ENCODE measurements at places on chromosomes 4 and X.

DNA sequence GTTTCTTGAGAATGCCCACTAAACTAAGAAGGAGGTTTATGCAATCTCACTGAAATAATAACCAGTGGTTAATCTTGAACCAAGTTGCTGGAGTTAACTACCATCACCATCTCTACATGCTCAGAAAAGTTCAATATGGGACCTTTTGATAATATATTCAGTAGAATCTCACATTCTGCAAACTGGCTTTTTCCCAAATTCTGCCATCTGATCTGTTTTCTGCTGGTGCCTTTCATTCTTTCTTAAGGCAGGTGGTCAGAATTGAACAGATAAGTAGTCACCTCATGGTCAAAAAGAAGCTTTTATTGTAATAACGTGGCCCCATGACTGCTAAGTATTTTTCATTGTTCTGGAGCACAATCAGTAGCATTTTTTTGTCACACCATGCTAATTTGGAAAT is 229.0 kb upstream of the GK2 start:
- DNase-seq = no peak

- DNase-seq = no peak
Measured at GRCh38 chr4:83535520-83536361, at the start of gene GPAT3. Gene GPAT3 (plus strand): TSS chr4:83536108. CDS start chr4:83536623, 515 bp downstream.

GRCh38 chr4:79756140-79756895 is 316.7 kb downstream of the ANTXR2 start:
- DNase-seq = no peak

DNA sequence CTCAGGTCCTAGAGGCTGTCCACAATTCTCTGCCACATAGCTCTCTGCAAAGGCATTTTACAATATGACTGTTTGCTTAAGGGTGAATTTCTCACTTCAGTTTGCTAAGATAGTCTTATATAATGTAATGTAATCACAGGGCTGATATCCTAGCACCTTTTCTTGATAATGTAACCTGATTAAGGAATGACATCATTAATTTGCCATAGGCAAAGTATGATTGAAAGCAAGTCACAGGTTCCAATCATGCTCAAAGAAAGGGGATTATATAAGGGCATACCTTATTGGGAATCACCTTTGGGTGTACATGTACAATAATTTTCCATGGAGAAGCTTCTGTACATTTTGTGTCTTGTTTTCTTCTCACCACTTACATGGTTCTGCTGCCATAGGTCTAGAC is 18.9 kb downstream of the GNRHR start:
- DNase-seq = no peak

DNA sequence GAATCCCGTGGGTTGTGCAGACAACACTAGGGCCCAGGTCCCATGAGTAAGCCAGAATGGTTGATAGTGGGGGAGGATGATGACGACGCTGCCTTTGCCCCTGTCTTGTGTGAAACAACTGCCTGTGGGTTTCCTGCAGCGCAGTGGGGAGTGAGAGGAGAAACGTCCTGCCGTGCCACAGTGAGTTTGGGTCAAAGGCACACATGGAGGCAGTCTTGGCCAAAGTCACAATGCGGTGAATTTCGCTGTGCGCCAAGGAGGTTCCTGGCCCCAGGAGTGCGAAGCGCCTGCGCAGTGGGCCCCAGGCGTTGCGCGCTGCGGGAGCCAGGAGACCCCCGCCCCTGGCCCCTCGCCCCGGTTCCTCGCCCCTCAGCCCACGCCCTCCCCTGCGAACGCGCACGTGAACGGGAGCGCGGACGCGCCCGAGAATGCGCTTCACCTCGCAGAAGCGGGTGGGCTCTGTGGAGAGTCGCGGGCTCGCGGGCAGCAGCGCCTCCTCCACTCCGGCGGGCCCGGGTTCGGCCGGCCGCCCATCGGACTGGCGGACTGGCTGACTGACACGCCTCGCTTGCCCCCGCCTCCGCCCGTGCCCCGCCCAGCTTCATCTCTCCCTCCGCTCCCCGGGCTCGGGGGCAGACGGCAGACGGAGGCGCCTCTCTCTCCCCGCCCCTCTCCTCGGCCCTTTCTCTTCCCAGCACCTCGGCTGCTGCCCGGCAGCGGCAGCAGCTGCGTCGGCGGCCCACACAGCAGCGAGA is at the start of gene NUDT10:
NUDT10 (plus strand) TSS at position 635 of the 755 bp plus-strand sequence. CDS start 144 bp downstream, outside the sequence.
- DNase-seq = no peak

DNA sequence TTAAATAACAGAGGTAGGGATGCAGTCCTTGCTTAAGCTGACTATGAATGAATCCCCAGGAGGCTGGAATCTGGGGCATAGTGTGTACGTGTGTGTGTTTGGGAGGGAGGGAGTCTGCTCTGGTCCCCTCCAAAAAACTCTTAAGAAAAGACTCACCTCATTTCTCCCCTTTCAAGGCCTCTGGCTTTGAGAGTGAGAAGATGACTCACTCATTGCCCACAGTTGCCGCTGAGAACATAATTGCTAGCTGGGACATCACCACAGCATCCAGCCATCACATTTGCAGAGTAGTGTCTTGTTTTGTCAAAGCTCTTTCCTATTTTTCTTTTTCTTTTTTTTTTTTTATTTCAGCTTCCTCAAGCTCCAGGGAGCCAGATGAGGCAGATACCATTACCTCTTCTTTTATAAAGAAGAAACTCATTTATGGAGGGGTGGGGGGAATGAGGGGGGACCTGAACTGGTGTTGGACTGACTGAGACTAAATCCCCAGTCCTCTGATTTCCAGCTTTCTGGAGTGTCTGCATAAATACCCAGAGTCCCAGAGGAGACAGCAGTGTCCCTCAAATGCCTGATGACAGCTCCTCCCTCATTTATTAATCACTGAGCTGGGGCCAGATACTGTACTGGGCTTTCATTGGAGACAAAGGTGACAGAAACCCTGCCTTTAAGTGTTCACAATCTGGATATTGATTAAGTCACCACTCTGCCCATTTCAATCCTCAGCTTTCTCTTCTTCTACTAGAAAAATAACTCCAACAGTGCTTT is 61.9 kb upstream of the LAS1L start:
- no peak for DNase-seq

- no peak for DNase-seq
Measured at GRCh38 chr4:144384408-144384807, 243.9 kb upstream of the GYPA start.

DNA sequence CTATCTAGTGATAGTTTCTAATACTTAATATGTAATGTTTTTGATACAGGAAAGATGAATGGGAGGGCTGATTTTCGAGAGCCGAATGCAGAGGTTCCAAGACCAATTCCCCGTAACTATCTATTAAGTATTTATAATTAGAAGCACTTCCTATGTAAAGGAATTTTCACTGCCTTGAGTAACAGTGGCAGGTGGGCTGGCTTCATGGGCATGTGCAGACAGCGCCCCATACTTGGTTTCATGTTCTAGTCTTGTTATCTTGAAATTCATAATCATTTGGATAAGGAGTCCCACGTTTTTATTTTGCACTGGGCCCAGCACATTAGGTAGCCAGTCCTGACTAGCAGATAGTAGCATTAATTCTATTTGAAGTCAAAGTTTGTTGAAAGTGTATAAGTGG is 1.7 kb downstream of the OCIAD1 start:
- no peak for DNase-seq

DNA sequence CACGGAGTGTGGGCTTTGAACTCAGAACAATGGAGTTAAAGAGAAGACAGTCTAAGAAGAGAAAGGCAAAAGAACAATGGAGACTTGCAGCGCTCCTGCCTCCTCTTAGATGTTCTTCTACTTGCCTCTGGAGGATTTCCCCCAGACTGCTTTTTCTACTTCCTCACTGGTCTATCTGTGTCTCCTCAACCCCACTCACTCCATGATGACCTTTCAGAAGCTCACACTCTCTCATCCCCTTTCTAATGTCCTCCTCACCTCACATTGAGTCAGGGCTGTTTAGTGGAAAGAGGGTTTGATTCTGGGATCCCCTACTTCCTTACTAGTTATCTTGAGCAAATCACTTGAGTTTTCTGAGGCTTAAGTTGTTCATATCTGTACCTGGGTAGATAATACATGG is 12.2 kb upstream of the HERC6 start:
- DNase-seq = no peak

GRCh38 chr4:185782523-185782922 is 29.5 kb downstream of the SORBS2 start:
- no peak for DNase-seq

DNA sequence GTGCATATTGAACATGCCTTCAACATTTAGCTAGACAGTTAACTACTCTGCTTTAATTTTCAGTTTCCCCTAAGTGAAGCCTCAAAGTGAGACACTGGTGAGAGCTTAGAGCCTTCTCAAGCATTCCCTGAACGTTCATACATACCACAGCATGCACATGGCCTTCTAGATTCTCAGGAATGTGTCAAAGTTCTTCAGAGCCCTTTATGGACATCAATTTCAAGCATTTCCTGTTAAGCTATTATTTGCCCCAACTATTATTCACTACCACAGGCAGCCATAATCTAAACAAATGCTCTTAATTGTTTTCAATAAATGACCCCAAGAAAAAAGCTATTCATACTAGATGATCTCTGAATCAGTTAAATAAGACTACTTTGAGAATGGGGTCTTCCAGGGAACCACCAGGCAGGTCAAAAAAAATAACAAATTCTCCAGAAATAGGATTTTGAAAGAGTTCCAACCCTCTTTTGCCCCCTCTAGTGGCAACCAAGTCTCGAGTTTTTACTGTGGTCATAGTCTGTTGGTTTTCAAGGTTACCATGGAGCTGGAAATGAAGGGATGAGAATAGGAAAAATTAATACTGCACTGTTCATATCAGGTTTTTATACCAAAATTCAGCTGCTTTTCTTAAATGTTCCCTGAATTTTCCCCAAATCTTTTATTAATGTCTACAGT is 235.4 kb downstream of the RAB28 start:
- no peak for DNase-seq

DNA sequence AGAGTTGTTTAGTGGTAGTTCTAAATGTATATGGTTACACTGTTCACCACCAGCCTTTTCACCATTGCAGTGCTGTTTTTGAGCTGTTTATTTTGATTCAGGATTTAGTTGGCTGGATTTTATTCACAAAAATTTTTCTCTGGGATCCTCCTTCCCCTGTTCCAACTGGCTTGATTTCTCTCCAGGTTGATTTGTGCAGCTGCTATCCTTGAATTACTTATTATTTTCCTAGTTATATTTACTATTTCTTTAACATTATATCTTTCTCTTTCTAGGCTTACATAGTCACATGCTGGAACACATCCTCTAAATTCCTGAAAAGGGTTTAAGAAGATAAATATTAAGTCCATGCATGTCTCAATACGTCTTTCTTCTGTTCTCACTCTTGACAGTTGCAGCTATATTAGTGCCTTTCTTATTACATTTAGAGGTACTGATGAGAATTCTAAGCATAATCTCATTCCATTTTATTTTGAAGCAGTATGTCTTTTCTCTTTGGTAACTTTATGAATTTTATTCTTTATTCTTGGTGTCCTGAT is 82.2 kb downstream of the SUPT20HL2 start:
- no peak for DNase-seq

- DNase-seq = no peak
Measured at GRCh38 chr4:3729188-3729881, 36.9 kb upstream of the ADRA2C start.

- DNase-seq = no peak
Measured at GRCh38 chrX:25028726-25029125, 13.0 kb upstream of the ARX start.

GRCh38 chr4:55758066-55758465 is 61.5 kb upstream of the EXOC1L start:
- DNase-seq = no peak

DNA sequence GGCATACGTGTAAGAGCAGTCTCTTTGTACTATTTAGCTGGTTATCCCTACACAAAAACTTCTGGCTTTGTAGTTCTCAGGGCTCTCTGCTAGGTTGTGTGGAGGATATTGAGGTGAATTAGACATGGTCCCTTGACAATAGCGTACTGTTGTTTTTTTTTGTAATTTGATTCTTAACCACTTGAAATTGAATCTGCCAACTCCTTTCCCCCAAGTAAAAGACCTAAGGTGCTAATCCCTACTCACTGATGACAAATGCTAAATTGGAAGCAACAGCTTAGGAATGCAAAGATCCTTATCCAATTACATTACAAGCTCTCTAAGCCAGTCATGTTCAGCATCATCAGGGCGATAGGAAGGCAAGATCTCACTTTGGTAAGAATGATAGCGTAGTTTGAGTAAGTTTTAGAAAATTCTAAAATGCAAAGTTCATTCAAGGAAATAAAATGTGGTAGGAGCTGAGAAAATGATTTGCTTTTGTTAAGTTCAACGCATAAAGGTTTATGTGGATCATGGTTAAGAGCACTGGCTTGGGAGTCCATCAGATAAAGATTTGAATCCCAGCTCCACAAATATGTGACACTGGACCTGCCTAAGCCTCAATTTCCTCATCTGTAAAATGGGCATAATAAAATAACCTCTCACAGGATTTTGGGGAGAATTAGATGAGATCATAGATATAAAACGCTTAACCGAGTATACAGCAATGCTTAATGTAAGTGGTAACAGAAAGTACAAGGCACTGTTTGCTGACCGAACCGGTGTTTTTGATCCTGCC is 39.3 kb downstream of the DOCK11 start:
- DNase-seq = no peak

GRCh38 chr4:94588896-94589693 is 137.4 kb downstream of the PDLIM5 start:
- DNase-seq = no peak

GRCh38 chrX:48165241-48165640 is 31.4 kb downstream of the SSX5 start:
- no peak for DNase-seq

GRCh38 chrX:87813566-87813965 is 296.0 kb downstream of the KLHL4 start:
- no peak for DNase-seq

GRCh38 chr4:153481478-153481877 is 15.3 kb downstream of the TMEM131L start:
- DNase-seq = no peak

- no peak for DNase-seq
Measured at GRCh38 chr4:5465529-5465928, 242.8 kb downstream of the EVC2 start.

- no peak for DNase-seq
Measured at GRCh38 chrX:130916636-130917422, 13.8 kb upstream of the ENOX2 start.

DNA sequence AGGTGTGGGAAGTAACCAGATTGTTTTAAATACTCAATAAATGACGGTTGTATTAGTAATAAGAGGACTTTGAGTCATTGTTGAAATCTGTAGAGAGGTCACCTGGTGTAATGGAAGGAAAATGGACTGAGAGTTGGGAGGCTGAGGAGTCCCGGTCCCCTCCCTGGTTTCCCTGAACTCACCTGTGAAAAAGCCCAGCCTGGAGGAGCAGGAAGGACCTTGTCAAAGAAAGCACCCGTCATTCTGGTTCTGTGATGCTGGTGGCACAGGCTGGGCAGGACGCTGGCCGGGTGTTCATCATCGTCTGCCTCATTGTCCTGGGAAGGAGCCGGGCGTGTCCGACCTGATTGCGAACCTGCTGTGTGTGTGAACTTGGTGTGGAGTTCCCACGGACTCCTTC is 70.8 kb downstream of the SORCS2 start:
- no peak for DNase-seq

GRCh38 chr4:26937567-26937966 is 76.9 kb downstream of the STIM2 start:
- DNase-seq = no peak

DNA sequence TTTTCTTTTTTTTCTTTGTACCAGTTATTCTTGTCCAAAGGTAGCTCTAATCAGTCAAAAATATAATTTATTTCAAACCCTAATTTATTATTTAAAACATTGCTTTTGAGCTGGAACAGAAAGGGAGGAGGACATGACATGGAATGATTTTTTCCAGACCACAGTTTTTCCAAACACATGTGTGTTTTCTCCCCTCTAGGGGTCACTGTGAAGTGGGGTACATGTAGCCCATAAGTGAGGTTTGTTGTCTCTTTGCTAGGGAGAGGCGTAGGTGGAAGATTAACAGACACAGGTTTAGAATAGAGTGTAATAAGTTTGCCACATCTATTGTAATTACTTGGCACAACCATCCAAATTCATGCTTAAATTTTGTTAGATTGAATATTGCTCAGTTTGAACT is 83.0 kb downstream of the TNIP2 start:
- DNase-seq = no peak
